ENCODE measurements at places on chromosomes 4 and X.
A peak's percentile ranks its signal among the peaks of the same experiment; 100 is the strongest.

- no peak for DNase-seq
These were observed 113.8 kb downstream of the CCSER1 start for GRCh38 chr4:90241008-90241407.

- DNase-seq, result no peak
These were observed 37.9 kb upstream of the OTUD4 start for GRCh38 chr4:145218251-145218650.

DNA sequence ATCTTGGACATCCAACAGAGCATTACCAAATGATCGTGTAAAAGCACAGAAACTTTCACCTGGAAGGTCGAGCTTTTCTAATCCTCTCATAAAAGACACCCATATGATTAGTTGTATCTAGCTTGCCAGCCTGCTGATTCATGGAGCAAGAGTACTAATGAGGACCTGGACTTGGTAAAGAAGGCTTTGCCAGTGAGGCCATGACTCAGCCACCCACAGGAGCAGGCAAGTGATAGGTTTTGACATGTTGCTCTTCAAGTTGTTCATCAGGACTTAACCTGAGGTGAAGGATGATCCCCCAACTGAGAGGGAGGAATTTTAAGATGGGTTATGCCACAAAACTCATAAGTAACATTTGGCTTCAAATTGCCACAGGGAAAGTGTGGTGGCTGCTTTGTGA, 24.7 kb upstream of the EPGN start:
- DNase-seq, result no peak

DNA sequence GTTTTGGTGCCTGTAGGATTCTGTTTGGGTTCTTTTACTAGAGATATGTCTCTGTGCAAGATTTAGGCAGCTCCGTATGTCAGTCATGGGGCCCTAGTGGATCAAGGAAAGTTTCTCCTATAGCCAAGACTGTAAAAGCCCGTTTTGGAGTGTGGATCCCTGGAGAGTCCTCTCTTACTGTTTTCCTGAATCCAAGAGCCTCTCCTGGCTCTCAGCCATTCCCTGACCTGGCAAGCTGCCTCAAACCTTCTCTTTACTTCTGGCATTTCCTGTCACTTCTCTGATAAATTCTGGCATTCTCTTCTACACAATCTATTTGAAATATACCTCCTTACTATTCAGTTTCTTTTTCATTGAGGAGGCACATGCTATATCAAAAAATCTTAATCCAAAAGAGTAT, 41.4 kb downstream of the DCAF12L2 start:
- no peak for DNase-seq

GRCh38 chrX:19198473-19198872, 76.2 kb upstream of the ADGRG2 start:
- no peak for DNase-seq

GRCh38 chrX:13257223-13258051, 62.4 kb downstream of the ATXN3L start:
- no peak for DNase-seq

- DNase-seq, result no peak
These were observed 1.5 kb downstream of the USP38 start for GRCh38 chr4:143186212-143186611.

DNA sequence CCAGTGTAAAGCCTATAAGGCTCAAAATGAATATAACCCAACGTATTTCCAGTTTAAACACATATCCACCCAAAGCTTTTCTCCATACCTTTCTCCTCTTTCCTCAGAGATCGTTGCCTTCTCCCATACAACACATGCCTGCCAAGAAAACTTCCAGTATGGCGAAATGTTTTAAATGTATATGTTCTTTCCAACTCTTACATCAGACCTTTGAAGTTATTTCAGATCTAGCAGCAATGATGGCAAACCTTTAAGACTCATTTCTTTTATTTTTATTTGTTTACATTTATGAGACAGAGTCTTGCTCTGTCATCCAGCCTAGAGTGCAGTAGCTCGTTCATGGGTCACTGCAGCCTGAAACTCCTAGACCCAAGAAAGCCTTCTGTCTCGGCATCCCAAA, 265.4 kb downstream of the BMPR1B start:
- no peak for DNase-seq

- DNase-seq, result no peak
These were observed 17.2 kb downstream of the RHOH start for GRCh38 chr4:40214038-40214437.

DNA sequence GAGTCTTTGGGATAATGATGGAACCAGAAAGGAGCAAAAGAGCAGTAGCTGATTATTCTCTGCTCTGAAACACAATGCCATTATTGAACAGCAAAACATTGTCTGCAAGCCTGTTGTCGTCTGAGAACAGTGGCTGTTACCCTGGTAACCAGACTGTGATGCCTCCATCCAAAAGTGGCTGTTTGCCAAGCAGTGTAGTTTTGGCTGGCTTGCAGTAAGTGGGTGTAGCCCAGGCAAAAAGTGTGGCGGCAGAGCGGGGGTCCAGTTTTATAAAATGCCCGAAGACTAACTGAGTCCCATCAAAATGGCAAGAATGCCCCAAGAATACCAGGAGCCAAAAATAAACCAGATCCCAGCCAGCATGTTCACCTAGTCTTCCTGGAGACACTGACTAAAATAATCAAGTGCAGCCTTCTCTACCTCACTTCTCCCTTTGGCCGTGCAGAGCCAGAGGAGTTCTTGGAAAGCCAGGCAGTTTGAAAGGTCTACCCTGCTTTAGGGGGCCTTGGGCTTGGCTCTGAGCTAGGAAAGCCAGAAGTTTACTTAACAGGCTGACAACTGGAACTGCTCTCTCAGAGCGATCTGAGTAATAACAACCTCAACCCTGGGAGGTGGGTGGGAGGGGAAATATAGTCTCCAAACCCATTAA, 2.6 kb downstream of the PLP1 start:
- no peak for DNase-seq

GRCh38 chr4:145482209-145483037, 770 bp downstream of the SMAD1 start:
- peak; percentile 70 for DNase-seq

DNA sequence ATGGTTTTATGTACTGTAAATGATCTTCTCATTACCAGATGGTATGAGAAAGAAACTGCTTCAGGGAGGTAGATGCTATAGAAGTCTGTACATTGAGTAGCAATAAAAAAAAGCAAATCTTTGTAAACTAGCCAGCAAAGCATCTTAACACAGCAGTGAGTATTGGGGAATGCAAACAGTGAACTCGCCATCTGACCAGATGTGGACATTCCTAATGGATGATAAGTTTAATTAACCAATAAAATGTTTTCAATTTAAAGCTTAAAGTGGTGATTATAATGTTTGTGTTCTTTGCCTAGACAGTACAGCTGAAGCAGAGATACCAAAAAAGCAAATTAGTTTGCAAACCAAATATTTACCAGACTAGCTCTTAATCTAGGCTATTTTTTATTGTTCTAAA, 1144.2 kb downstream of the FAT4 start:
- no peak for DNase-seq

- DNase-seq, result peak; percentile 83
These were observed 13.6 kb downstream of the HTRA3 start for GRCh38 chr4:8283161-8283560.

DNA sequence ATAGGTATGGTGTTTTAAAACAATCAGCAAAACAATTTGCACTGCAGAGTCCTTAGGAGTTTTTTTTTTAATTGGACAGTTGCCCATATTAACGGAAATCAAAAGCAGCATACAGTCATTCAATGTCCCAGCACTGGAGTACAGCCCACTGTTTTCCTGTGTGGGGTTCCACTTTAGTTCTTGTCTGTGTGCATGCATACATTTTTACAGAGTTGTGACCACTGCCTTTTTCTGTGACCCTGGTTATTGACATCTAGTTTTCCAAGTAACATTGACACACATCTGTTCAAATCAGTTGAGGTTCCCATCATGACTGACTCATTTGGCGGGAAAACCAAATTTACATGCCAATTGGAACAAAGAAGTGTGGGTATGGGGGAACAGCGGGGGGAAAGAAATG, 83.3 kb downstream of the HPRT1 start:
- DNase-seq, result no peak

- no peak for DNase-seq
These were observed 240.2 kb upstream of the F9 start for GRCh38 chrX:139290310-139290709.

GRCh38 chr4:165207016-165207430, 338 bp upstream of the KLHL2 start:
- no peak for DNase-seq

DNA sequence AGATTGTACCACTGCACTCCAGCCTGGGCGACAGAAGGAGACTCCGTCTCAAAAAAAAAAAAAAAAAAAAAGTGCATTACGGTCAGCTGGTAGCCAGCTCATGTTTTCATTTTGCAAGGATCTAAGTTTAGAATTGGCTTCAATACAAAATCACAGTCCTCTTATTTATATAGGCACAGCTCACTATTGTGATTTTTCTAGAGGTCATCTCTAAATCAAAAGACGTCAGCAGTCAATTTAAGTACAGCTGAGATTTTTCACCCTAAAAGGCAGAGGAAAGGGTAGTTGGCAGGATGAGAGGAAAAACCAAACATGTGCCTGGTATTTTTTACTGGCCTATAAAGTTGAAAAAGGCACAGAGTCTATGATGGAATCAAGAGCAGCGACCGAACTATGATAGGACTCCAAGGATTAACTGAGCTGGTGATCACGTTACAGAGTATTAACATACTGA, 30.8 kb downstream of the ASB5 start:
- DNase-seq, result no peak

DNA sequence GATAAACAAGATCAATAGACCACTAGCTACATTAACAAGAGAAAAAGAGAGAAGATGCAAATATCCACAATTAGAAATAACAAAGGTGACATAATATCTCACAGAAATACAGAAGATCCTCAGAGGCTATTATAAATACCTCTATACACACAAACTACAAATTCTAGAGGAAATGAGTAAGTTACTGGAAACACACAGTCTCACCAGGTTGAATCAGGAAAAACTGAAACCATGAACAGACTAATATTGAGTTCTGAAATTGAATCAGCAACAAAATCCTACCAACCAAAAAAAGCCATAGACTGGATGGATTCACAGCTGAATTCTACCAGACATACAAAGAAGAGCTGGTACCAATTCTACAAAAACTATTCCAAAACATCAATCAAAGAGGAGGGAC, 211.8 kb upstream of the CPEB2 start:
- DNase-seq, result no peak

GRCh38 chr4:12137575-12137974, 708.9 kb upstream of the HS3ST1 start:
- no peak for DNase-seq

DNA sequence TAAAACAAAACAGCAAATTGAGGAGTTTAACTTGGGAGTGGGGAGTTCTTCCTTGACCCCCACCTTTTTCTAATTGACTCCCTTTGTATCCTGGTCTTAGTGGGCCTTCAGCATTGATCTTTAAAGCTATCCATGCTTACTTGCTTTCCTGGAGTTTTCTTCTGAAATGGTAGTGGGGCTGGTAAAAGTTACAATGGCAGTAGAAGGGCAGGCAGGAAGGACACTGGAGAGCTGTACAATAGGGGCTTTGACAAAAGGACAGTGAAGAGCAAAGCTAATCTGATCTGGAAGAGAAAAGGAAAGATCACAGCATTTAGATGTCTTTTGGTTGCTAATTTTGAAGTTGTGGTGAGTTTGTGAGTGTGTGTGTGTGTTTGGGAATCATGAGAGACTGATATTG, 111.5 kb downstream of the MID1 start:
- DNase-seq, result no peak

DNA sequence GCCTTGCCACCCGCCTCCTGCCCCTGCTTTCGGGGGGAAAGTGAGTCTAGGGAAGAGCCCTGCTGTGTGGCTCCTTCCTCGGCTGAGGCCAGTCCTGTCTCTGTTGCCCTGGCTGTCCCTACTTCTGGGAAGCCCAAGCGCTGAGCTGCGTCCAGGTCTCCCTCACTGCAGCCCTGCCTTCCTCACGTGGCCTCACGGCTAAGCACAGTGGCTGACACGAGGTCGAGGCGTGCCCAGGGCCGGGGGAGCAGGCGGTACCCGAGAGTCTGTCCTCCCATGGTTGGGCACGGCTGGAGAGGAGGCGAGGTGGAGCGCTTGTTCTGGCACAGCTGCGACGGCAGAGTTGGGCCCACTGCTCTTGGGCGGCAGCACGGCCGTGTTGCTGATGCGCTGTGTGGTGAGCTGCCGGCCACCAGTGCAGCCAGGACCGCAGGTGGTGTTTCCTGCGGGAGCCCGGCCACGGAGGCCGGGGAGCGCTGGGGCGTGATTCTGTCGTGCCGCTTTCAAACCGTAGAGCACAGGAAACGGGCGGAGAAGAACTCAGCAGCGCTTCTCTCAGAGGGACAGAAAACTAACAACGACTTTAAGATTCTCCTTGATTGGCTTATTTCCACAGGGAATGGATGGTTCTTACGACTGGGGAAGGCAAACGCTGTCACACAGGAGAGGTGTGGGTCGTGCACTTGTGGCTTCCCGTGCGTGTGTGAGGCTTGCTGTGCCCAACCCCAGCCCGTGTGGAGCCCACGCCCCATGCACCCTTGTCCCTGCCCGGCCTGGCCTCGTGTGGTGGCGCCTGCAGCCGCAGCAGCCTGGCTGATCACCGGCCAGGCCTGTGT, 21.3 kb downstream of the MAEA start:
- no peak for DNase-seq

GRCh38 chrX:15525664-15526416, 25.2 kb downstream of the BMX start:
- DNase-seq, result no peak

GRCh38 chr4:27187786-27188185, 327.1 kb downstream of the STIM2 start:
- no peak for DNase-seq

DNA sequence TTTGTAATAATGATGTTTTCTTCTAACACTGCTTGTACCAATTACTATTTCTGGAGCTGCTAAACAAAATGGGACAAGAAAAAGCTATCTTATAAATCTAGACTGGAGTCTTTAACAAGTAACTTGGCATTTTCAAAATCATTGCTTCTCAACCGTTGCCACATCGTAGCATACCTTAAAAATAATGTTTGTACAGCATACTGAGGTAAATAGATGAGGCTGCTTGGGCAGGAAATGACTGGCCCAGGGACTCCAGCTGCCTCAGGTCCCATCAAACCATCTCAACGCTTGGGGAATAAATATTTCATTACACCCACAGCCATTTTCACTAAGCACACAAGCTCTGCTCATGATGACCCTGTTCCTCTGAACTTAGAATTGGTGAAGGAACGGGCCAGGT, 115.1 kb downstream of the SPANXA1 start:
- no peak for DNase-seq

All from HL-60 (cell line).